ENCODE measurements at places on chromosomes 11 and 22.
A peak's percentile ranks its signal among the peaks of the same experiment; 100 is the strongest.

DNA sequence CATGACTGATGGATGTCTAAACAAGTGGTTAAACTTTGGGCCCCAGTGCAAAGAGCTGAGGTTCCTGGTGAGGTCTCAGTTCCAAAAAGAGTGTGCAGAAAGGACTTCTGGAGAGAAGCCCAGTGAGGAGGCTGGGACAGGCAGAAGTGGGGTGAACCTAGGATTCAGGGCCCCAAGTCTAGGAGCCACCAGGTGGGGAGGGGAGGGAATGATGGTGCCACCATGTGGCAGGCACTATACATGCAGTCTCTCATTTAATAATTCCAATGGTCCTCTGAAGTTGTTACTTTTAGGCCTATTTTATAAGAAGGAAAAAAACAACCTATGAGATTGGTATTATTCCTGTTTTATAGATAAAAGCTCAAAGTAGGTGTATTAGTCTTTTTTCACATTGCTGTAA, 102.0 kb downstream of the INSC start:
- no peak for DNase-seq

GRCh38 chr11:111305162-111305802, 6.9 kb downstream of the POU2AF3 start:
- no peak for DNase-seq

DNA sequence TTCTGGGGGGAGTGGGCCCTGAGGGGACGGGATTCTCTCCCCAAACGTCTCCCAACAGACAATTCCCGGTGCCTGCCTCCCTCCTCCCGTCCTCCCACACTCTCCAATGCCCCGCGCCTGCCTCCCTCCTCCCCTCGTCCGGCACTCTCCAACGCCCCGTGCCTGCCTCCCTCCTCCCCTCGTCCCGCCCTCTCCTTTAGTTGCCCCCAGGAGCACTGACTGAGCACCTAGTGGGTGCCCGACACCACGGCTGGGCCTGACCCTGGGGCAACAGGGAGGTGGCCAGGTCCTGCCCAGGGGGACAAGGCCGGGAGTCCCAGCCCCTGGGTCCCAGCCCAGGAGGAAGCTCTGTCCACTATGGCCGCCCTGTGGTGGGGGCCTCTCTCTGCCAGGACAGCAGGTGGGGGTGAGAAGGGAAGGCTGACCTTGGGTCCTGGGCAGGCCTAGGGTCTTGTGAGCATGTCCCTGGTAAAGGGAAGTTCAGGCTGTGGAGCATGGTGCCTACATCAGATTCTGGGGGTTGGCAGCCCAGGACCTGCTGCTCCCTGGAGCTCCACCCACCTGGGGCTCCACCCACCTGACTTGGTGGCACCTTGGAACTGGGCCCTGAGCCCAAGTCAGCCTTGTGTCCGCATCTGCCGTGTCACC, 942.3 kb downstream of the BRD1 start:
- DNase-seq = no peak

GRCh38 chr11:17736930-17737817, 2.6 kb downstream of the KCNC1 start:
- no peak for DNase-seq

GRCh38 chr11:70577258-70577603, 178.9 kb downstream of the CTTN start:
- no peak for DNase-seq

DNA sequence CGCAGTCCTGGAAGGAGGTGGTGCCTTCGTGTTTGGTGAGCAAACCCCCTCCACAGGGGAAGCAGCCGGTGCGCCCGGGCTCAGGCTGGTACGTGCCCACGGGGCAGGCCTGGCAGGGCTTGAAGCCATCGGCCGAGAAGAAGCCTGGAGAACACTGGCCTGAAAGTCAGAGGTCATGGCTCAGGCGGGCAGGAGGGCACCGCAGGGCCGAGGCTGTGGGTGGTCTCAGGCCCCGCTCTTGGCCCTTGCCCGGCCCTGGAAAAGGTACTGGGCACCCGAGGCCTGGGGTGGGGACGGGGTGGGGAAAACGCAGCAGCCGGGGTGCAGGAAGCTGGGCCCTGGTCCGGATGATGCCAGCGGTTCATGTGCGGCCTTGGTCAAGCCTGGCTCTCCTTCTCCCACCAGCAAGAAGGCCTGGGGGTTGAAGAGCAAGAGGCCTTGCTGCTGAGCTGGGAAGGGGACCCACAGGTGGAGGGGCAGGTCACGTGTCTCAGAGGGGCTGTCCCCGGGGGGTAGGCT, 25.6 kb upstream of the TTLL12 start:
- no peak for DNase-seq

- DNase-seq = peak; percentile 0
Measured at GRCh38 chr11:124865902-124866851, 945 bp downstream of the ROBO3 start.

- DNase-seq = no peak
Measured at GRCh38 chr11:18310800-18311340, 11.1 kb downstream of the HPS5 start.

GRCh38 chr11:85745626-85746025, 59.6 kb upstream of the CCDC89 start:
- no peak for DNase-seq

DNA sequence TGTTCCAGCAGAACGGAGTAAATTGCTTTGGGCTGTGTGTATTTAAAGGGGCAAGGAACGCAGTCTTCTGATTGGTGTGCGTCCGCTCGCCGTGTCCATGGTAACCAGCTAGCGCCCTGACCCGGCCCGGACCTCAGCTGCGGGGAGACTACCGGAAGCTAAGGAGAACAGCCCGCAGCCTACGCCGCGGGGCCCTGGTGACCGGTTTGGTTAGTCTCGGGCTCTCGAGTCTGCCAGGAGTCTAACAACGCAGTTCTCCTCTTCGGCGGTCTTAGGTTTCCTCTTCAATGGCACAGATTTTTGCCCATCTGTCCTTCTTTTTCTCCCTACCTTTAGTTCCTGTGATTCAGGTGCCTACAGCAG, 3.5 kb upstream of the OR56A3 start:
- no peak for DNase-seq

DNA sequence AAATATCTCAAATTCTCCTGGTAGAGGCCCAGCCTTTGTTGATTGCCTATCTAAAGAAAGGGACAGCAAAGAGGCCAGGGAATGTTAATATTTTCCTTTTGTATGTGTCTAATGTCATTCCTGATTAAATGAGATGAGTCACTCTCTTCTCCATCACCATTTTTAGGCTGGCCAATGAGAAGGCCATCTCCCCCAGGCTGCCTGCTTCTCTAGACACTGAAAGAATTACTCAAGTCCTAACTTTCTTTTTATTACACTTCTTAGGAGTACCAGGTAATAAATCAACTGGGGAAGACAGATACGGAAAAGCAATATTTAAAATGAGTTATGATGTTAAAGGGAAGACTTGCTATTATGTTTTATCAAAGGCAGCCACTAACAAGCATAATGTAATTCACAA, 259.2 kb upstream of the SORL1-AS1 start:
- no peak for DNase-seq

DNA sequence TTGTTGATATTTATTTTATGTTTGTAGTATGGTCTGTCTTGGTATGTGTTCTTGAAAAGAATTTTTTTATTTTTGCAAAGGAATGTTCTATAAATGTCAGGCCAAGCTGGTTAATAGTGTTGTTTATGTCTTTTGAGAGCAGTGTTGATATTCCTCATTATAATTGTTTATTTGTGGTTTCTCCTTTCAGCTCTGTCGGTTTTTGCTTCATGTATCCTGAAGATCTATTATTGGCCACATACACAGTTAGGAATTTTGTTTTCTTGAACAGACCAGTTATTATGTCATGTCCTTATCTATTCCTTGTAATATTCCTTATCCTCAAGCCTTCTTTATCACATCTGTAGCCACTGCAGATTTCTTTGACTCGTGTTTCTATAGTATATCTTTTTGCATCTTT, 56.5 kb downstream of the PDHX start:
- no peak for DNase-seq

GRCh38 chr11:61724437-61724836, 28.0 kb upstream of the MYRF start:
- DNase-seq = no peak

GRCh38 chr22:25404928-25405816, 159.3 kb upstream of the GRK3 start:
- no peak for DNase-seq

DNA sequence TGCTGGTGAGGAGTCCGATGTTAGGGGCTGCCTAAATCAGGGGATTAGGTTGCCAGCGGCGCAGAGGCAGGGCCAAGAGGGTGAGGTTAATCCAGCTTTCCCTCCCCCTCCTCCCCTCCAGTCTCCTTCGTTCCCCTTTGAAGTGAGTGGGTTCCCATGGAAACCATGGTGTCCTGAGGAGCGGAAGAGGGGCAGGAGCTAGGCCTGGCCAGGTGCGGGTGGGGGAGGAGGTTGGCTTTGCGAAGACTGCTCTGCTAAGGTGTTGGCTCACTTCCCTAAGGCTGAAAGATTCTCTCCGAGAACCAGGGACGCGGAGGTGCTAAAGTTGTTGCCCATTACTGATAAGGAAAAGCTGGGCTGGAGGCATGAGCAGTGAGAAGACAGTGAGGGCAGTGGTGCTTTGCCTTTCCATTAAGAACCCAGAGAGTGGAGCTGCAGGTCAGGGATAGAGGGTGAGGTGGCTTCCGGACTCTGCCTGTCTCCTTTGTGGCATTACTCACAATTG, 124.6 kb downstream of the FEZ1 start:
- no peak for DNase-seq

GRCh38 chr11:12258451-12258850, 118.9 kb upstream of the PARVA start:
- no peak for DNase-seq

GRCh38 chr22:45310331-45310976, 720 bp downstream of the FAM118A start:
- DNase-seq = no peak

DNA sequence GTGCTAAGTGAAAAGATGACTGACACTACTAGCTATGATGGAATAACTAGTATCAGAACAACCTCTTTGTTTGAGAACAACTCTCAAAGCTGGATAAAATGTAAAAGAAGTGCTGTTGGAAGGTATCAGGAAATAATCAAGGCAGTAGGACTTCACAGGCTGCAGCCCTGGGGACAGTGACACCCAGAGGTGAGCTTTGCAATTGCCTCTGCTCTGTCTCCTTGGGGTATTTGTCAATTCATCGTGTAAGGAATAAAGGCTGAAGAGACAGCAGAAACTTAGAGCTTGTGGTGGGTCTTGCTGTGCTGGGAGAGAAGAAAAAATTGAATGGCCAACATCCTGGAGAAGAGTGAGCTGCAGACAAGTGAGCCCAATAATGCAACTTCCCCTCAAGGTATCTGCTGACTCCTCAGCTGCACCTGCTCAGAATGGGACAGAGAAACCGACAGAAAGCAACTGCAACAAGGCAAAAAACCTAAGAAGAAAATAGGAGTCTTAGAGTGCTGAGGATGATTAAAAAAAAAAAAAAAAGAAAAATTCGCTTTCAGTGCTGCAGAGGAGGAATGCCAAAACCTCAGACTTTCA, 141.1 kb downstream of the RCN1 start:
- peak; percentile 65 for DNase-seq

- DNase-seq = peak; percentile 18
Measured at GRCh38 chr11:32713496-32713895, 81.0 kb downstream of the CCDC73 start.

DNA sequence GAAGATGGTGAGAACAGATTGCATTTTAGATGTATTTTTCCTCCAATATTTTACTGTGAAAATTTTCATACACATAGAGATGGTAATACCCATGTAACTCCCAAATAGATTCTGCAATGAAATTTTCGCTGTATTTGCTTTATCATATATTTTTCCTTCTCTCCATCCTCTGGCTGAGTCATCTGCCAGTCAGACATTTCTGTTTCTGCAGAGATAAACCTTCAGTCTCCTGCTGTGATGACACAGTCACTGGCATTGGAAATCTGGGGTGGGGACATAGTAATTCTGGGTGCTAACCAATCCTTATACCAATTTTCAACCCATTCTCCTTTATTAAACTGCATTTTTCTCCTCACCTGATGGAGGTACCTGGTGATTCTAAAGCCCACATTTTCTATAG, 33.7 kb downstream of the SVIP start:
- DNase-seq = no peak

- no peak for DNase-seq
Measured at GRCh38 chr11:117501237-117501898, 173.7 kb downstream of the CEP164 start.

- no peak for DNase-seq
Measured at GRCh38 chr11:67024410-67024809, 1.5 kb downstream of the SYT12 start.

DNA sequence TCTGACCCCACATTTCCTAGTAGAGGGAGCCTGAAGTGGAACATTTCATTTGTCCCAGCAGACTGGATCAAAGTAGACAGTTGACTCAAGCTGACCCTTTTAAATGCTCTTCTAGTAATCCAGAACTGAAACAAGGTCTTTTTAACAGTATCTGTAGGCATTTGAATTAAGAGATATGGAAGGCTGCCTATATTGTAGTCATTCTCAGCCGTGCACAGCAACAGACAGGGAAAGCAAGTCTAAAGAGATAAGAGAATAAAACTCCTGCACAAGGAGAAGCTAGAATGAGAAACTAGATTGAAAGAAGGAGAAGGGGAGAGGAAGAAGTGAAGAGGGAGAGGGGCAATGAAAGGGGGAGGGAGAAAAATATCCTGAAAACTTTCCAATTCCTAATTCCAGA, 180.6 kb upstream of the MTMR2 start:
- DNase-seq = no peak

- no peak for DNase-seq
Measured at GRCh38 chr11:102653744-102654291, 28.7 kb upstream of the MMP20 start.

DNA sequence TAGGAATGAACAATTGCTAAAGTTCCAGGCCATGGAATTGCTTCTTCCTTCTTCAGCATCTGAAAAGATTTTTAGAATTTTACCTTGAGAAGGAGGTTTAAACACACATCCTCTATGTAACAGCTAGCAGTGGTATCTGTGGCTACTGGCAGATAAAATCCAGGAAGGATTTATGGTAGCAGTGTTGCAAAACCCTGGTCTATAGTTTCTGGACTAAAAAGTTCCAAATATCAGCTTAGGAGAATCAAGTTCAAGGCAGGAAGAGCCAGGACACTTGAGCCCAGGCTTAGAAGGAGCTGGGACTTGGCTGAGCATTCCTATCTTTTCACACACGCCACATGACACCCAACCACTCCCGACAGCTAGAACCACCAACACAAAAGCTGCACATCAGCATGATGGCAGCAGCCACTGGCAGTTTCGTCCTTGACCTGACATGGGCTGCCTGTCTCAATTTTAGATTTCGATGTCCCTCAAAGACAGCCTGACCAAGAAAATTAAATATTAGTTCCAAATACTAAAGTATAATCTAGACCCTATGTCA, 14.1 kb downstream of the LARGE2 start:
- no peak for DNase-seq

GRCh38 chr11:73375830-73376159, 404 bp upstream of the RELT start:
- no peak for DNase-seq
